Brain microvascular endothelial cell (primary cell): ENCODE measurements at places on chromosomes 1 and 21.

DNA sequence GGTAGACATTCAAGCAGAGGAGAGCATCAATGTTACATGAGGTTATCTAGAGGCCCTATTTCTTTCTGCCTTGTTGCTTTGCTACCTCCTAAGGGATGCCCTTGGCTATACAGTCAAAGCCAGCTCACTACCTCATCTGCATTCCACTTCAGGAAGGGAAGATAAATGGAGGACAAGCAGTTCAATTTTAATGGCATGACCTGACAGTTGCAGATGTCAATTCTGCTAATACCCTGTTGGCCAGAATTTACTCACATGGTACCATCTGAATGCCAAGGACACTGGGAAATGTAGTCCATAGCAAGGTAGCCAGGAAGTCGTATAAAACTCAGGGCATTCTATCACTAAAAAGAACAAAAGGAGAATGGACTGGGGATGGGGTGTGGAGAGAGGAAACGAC is 31.5 kb downstream of the PALMD start:
- no peak for DNase-seq

DNA sequence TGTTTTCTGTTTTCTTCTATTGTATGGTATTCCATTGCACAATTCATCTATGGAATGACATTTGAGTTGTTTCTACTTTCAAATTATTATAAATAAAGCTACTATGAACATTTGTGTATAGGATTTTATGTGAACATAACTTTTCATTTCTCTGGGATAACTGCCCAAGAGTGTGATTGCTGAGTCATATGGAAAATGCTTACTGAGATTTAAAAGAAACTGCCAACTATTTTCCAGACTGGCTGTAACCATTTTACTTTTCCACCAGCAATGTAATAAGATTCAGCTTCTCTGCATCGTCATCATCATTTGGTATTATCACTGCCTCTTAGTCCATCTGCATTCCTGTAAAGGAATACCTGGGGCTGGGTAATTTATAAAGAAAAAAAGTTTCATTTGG is 779.6 kb upstream of the PRMT6 start:
- DNase-seq: no peak

- DNase-seq: peak; percentile 67
Observed at GRCh38 chr1:116574581-116575291, 3.9 kb upstream of the CD58 start.

DNA sequence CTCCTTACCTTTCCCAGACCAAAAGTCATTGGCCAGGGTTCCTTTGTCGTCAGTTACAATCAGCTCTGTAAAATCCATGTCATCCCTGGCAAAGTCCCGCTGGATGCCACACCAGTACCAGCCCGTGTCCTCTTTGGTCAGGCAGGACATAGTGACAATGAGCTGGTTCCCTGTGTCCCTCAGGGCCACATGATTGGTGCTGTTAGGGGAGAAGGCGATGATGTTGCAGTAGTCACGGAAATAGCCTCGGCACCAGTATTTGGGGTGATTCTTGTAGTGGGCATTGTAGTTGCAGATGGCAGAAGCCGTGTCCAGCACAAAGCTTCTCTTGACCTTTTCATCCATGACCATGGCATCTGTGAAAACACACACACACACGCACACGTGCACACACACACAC is 14.8 kb downstream of the ADORA3 start:
- DNase-seq: no peak

GRCh38 chr1:36359911-36360550 is 25.7 kb downstream of the STK40 start:
- no peak for DNase-seq

GRCh38 chr1:230818901-230819300 is 49.4 kb downstream of the C1orf198 start:
- no peak for DNase-seq

DNA sequence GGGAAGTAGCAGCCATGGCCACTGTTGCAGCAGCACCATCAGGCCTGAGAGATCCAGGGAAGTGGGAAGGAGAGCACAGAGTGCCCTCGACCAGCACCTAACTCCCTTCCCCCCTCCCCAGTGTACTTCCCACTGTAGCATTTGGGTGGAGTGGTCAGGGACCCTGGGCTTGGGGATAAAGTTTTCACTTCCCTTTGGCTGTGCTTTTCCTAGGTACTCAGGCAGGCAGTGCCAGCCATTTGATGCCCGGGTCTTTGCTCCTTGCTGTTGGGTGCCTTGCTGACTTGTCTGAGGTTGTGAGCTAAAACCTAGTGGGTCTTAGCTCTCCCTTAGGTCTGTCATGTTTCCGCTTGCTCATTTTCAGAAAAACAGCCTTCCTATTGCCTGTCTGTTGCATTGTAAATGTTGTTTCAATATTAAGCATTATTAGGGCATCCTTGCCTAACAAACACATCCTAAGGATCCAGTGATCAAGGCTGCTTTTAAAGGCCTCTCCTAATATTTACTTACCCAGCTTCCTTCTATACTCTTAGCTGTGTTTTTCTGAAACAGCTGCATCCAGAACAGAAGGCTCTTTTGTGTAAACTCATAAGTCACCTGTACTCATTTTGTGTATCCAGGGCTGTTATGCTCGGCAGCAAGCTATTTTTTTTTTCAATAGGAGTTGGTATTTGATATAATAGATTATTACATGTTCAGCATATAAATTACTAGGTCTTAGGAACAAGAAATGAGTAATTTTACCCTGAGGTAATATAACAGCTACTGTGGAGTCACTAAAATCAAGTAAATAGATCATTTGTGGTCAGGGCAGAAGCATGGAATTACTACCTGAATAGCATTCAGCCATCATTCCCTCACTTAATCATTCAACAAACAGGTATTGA is 418.6 kb upstream of the PROX1 start:
- DNase-seq: no peak

GRCh38 chr1:157371826-157372225 is 180.5 kb downstream of the FCRL5 start:
- DNase-seq: no peak

GRCh38 chr1:224744521-224744920 is 128.4 kb downstream of the CNIH3 start:
- no peak for DNase-seq

- no peak for DNase-seq
Observed at GRCh38 chr1:24051206-24051945, 60.6 kb downstream of the MYOM3 start.

GRCh38 chr1:225412803-225413351 is 15.0 kb downstream of the LBR start:
- no peak for DNase-seq

GRCh38 chr1:156493154-156493631 is 7.4 kb downstream of the MEF2D start:
- DNase-seq: no peak
